ENCODE measurements at places on chromosomes 1 and 21.

GRCh38 chr1:177772386-177772960 lies 197.4 kb downstream of the SEC16B start:
- no peak for DNase-seq

DNA sequence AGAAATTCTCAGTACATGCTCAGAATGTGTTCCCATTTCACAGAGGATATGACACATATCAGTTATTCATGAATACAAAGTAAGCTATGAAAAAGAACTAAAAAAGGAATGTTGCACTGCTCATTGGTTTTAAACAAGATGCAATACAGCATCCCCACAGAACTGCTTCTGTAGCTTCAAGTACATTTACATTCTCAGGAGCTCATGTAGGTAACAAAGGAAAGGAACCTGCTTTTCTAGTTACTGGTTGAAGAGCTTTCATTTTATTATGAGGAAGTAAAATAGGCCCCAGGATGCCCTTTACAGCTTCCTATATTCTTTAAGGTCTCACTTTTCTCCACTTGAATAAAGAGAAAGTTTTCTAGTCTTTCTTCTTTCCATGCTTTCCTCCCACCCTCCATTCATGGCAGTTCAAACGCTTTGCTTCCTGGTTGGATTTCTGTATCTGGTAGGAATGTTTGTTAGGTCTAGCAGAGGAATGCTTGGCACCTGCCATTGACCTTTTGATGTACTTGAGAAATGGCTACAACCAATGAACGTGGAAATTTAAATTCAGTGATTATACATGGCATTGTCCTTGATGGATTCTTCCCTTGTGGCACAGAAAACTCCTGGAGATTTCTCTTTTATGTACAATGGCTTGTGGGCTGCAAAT lies 27.1 kb upstream of the KCNK2 start:
- no peak for DNase-seq

- no peak for DNase-seq
Measured at GRCh38 chr1:203743091-203743571, 21.9 kb upstream of the LAX1 start.

GRCh38 chr1:11320153-11320936 lies 47.3 kb downstream of the UBIAD1 start:
- peak; percentile 94 for DNase-seq

- peak; percentile 78 for DNase-seq
Measured at GRCh38 chr1:54273092-54273794, 73.3 kb downstream of the MRPL37 start.
